ENCODE measurements at places on chromosomes 6 and 20.

DNA sequence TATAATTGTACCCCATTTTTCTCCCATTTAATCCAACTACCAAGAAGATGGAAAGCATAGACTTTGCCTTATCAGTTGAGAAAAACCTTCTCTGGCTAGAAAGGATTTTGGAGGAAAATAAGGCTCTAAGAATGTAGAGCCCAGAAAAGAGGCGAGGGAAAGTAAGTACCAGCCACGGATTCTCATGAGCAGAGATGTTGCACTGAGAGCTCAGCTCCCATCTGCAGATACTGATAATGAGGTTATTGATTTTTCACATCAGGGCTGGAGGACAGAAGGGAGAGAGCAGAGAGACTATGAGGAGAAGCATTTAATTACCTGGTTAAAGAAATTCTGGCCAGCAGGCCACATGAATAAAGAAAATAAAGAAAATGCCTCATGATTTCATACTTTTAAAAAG is 104.4 kb upstream of the FAM184A start:
- DNase-seq, result peak; percentile 44

- no peak for DNase-seq
Measured at GRCh38 chr6:75563032-75563431, 38.6 kb upstream of the SENP6 start.

DNA sequence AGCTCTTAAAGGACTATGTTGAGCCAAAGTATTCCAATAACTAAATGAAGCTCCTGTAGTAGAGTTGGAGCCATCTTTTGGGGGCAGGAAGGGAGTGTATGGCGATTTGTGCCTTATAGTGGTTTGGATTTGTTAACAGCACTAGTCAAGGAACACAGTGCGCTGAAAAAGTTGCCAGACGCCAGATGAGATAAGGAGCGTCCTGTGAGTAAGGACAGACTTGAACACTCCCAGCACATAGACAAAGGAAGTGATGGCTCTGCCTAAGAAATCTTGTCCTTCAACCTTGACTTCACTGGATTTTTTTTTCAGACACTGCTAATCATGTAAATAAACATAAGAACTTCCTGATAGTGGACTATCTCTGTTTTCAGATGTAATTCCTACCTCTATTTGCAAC is 136.9 kb downstream of the TRMT11 start:
- DNase-seq, result no peak

- DNase-seq, result no peak
Measured at GRCh38 chr6:44128020-44128917, 915 bp downstream of the TMEM63B start.

GRCh38 chr20:10357061-10357708 is 76.8 kb downstream of the MKKS start:
- no peak for DNase-seq

DNA sequence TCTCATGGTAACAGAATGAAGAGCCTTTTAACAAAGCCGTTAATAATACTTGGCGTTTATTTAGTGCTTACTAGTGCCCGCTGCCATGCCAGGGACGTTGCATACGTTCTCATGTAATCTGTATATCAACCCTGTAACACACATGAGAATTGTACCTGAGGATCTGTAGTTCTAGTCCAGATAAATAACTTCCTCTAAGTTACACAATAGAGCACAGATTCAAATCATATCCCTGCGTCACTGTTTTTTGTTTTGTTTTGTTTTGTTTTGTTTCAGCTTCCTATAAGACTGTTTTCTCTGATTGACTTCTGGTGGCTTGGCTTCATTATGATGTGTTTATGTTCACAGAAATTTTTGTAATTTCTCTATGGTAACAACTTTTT is 553 bp downstream of the ZSCAN16 start:
- no peak for DNase-seq

DNA sequence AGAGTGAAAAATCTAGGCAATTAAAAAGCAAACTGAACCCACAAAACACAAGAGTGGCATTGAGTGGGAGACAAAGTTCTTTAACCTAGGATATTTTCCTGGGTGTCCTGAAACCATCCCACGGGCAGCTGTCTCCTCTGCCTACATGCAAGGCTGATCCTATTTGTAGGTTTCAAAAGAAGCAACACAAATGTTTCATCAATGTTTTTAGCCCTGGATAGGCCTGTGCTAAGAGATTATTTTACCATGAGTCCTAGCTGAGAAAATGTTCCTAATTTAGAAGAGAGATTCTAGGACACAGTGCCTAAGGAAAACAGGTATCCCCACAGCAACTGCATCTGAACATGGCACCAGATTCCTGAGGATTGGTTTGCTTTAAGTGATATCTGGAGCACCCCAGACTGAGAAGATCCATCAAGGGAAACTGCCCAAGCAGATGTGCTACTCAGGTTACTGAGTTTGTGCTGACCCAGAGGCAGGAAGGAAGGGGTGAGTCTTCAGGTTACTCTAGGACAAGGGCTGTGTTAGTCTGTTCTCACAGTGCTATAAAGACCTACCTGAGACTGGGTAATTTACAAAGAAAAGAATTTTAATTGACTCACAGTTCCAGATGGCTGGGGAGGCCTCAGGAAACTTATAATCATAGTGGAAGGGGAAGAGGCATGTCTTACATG is 111.6 kb upstream of the UST start:
- DNase-seq, result no peak

- no peak for DNase-seq
Measured at GRCh38 chr20:6384380-6384779, 261.6 kb upstream of the FERMT1 start.

GRCh38 chr6:41976794-41977484 is 35.3 kb upstream of the CCND3 start:
- no peak for DNase-seq

GRCh38 chr6:134813146-134813545 is 136.8 kb downstream of the ALDH8A1 start:
- peak; percentile 69 for DNase-seq

GRCh38 chr6:75673884-75674283 is 72.2 kb downstream of the SENP6 start:
- DNase-seq, result no peak

- no peak for DNase-seq
Measured at GRCh38 chr6:14798996-14799588, 446.8 kb upstream of the JARID2 start.

GRCh38 chr6:3592371-3592941 is 135.6 kb upstream of the SLC22A23 start:
- no peak for DNase-seq

- no peak for DNase-seq
Measured at GRCh38 chr6:99364026-99364425, 14.6 kb upstream of the FAXC start.

DNA sequence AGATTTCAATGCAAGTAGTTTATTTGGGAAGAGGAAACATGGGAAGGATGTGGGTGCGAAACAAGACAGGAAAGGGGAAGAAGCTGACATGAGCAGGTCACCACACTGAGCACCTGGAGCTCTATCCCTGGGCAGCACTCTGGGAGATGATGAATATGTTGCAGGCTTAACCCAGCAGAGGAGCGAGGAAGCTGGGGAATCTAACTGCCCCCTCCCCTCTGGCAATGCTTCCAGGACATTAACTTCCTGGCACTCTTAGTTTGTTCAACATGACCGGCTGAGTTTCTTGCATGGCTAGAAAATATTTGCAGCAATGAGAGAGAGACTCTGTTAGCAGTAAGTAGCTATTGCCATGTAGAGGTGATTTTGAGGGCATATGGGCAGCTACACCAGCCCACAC is 4.9 kb upstream of the ADA start:
- no peak for DNase-seq

DNA sequence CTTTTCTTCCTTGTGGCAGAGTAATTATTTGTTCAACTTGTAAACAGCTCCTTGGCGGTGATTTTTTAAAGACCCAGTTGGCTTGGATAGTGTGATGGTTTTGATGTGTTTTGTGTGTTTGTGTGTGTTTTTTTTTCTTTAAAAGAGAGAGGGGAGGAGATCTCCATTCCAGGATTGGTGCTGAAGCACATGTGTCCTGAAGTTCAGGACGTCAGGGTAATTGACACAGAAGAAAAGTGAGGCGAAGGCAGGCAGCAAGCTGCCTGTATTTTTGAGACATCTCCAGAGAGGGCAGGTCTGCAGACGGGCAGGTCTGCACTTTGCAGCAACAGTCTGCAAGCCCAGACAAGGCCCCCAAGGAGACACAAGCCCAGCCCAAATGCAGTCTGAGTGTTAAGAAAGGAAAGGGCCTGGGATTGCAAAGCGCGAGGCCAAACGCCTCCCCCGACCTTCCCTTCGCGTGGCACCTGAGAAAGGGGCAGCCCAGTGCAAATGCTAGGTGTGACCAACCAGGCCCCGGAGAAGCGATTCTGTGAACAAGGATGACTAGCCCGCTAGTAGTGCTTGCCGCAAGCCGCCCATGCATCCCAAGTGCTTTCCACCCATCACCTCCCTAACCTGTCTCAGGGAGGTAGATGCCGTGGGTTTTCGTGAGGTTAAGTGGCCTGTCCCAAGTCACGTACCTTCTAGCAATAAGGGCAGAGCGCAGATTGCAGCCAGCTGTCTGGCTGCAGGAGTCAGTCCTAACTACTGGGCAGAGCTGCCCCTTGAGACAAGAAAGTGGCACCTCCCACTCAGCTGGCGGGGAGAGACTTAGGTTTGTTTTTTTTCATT is 230.5 kb downstream of the ZMYND8 start:
- no peak for DNase-seq

- no peak for DNase-seq
Measured at GRCh38 chr20:47574616-47575364, 73.1 kb downstream of the NCOA3 start.

- no peak for DNase-seq
Measured at GRCh38 chr6:102381203-102381602, 987.7 kb downstream of the GRIK2 start.

- no peak for DNase-seq
Measured at GRCh38 chr20:1535420-1536175, 21.9 kb downstream of the SIRPD start.

- no peak for DNase-seq
Measured at GRCh38 chr6:166907373-166907841, 48.9 kb downstream of the RNASET2 start.

Measured in DMS79 treated with DMSO at 0.1 percent for 48 hours (cell line).